Suppressor macrophage (primary cell): ENCODE measurements at places on chromosomes 5 and 9.

DNA sequence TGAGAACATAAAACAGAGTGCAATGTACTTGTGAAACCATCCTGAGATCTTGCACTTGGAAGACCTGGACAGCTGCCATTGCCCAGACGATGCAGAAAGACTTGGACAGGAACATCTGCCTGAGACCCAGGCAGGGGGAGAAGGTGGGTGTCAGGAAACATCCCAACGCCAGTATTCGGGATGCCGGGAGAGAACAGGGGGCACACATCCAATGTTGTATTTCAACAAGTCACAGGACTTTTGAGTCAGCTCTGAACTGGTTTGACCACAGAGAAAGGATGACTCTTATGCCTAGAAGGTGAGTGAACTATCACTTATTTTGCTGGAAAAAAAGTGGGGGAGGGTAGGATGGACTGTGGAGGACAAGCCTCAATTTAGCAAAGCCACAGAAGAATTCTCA is 124.6 kb downstream of the ROR2 start:
- no peak for DNase-seq

GRCh38 chr5:113969901-113970300 is 392.0 kb upstream of the KCNN2 start:
- DNase-seq, result no peak

DNA sequence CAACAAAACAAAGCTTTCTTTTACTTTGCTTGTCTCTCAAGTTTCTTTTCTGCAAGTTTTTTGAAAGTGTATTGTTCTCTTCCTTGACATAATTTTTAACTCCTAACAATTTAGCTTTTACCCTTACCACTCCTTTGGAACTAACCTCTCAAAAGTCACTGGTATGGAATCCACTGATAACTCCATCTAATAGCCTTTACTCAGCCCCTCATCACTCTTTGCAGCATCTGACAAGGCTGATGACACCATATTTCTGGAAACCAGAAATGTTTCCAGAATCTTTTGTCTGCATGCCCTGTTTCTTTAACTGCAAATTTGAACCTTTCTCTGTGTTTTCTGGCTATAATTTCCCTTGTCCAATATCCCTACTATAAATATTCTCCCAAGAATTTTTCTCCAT is 46.5 kb downstream of the ZNF474 start:
- DNase-seq, result no peak

- peak; percentile 15 for DNase-seq
Observed at GRCh38 chr5:75933489-75933888, 149.7 kb upstream of the SV2C start.

GRCh38 chr5:172450861-172451695 is 3.2 kb downstream of the SH3PXD2B start:
- peak; percentile 70 for DNase-seq

DNA sequence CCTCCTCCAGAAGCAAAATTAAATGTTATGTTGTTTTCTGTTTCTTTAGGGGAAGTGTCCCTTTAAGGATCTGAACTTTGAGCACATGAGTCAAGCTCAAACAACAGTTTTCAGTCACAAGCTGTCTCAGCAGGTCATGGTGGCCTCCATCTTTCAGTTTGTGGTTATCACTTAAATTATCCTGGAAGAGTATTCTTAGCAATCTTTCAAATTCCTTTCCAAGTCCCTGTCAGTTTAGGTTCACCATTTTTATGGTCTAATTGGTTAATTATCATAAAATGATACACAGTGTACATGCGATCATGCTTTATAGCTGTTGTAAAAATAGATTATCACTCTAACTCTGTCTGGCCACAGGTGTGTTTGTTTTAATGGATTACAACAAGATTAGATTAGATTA is 43.1 kb upstream of the SELENOP start:
- DNase-seq, result peak; percentile 66

- DNase-seq, result no peak
Observed at GRCh38 chr9:97941323-97941722, 3.4 kb upstream of the HEMGN start.

DNA sequence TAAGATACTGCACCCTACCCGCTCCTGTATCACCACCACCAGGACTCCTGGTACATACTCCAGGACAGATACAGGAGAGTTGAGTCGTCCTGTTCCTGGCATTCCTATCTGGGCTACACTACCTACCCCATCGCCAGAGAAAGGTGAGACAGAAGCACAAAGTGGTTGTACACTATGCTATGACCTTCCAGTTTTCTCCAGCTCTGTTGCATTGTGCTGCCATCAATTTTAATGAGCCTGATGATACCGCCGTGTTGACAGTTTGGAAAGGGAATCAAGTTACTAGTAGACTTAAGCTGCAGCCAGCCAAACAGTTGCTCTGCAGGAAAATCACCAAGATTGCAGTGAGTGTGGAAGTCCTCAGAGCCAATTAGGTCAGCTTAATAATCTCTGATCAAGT is 35.2 kb downstream of the ANP32B start:
- no peak for DNase-seq

- DNase-seq, result no peak
Observed at GRCh38 chr5:174312270-174312617, 266.7 kb downstream of the NSG2 start.
